ENCODE measurements at places on chromosomes 13 and 19.

DNA sequence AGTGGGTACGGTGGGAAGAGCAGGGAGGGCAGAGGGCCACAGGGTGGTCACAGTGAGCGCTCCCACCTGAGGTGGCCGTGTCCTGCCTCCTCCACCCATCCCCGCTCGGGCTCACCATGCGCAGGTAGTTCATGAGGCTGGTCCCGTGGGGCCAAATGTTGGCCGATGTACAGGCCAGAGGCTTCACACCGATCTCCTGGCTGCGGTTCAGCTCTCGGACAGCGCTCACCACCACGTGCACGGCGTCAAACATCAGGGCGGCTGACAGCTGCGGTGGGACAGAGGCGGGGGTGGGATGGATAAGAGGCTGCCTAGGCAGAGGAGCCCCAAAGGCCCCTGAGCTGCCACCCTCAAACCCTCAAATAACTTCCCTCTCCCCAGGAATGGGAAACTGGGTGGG is 15.8 kb downstream of the GRIK5 start:
- DNase-seq = no peak

- DNase-seq = no peak
Observed at GRCh38 chr19:49823472-49823871, 5.4 kb downstream of the MED25 start.

GRCh38 chr19:42018503-42019193 is 24.6 kb upstream of the ATP1A3 start:
- DNase-seq = no peak

DNA sequence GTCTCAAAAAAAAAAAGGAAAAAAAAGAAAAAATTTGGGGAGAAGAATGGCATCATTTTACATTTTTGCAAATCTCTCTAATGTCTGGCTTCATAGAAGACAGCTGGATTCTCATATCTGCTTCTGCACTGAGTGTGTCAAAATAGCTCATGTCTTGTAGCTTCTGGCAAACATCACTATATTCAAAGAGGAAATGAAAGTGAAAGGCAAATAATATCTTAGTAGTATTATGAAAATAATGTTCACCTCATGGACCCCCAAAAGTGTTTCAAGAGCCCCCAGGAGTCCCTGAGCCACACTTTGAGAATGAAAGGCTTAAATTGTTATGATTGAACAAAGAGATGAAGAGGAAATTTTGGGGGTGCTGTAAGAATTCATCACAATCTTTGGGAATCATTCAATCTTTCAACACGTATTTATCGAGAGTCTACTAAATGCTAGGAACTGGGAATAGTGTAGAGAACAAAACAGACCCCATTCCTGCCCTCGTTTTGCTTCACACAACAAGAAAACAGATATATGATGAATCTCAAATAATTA is 1.2 kb upstream of the SLC6A16 start:
- DNase-seq = no peak

GRCh38 chr19:46830864-46831263 is 19.8 kb downstream of the AP2S1 start:
- DNase-seq = no peak

- DNase-seq = no peak
Observed at GRCh38 chr19:39087907-39088686, 3.9 kb downstream of the ACP7 start.
